ENCODE measurements at places on chromosomes 5 and 9.

DNA sequence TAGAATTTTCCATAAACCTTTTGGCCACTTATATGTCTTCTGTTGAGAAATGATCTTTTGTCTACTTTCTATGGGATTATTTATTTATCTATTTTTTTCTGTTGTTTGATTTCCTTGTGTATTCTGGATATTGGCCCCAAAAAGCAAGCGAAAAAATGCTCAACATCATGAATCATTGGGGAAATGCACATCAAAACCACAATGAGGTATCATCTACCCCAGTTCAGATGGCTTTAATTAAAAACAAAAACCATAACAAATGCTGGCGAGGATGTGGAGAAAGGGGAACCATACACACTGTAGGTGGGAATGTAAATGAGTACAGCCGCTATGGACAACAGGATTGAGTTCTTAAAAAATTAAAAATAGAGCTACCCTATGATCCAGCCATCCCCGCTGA lies 125.0 kb upstream of the LPCAT1 start:
- no peak for DNase-seq

GRCh38 chr5:1140171-1140817 lies 28.4 kb upstream of the SLC12A7 start:
- peak; percentile 14 for DNase-seq

- DNase-seq: no peak
These were observed 507.5 kb downstream of the MTRR start for GRCh38 chr5:8376478-8376877.

GRCh38 chr9:77714077-77714549 lies 66.0 kb upstream of the GNA14 start:
- DNase-seq: no peak

DNA sequence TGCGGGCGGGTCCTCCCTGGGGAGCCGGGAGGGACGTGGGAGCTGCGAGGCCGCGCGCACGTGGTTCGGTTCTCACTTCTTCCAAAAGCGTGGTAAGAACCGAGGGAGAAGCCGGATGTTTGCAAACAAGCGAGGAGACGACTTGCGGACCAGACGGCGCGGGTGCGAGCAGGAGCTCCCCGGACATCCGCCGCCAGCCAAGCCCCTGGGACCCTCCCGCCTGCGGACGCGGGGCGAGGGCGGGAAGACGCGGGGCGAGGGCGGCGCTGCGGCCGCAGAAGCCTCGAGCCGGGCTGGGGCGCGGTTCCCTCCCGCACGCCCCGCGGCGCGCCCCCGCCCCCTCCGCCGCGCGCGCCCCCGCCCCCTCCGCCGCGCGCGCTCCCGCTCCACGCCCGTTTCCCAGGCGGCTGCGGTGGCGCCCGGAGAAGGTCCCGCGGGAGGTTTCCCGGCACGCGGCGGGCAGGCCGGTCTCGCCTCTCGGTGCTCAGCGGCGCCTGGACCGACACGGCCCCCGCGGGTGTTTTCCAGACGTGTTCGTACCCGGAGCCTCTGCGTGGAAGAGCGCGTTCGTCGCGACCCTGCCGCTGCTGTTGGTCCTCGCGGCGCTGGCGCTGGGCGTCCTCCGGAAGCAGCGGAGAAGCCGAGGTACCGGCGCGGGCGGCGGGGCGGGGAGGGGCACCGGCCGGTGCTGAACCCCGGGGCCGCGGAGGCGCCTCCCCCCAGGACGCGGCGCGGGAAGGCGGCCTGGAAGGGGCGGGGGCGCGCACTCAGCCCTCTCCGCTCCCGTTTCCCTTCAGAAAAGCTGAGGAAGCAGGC lies 12.8 kb downstream of the BTNL9 start:
- no peak for DNase-seq

GRCh38 chr9:37187292-37187691 lies 66.9 kb downstream of the ZCCHC7 start:
- no peak for DNase-seq

GRCh38 chr9:91301161-91301560 lies 60.6 kb downstream of the AUH start:
- no peak for DNase-seq
